HEK293T (cell line): ENCODE measurements at places on chromosomes 1 and 21.

DNA sequence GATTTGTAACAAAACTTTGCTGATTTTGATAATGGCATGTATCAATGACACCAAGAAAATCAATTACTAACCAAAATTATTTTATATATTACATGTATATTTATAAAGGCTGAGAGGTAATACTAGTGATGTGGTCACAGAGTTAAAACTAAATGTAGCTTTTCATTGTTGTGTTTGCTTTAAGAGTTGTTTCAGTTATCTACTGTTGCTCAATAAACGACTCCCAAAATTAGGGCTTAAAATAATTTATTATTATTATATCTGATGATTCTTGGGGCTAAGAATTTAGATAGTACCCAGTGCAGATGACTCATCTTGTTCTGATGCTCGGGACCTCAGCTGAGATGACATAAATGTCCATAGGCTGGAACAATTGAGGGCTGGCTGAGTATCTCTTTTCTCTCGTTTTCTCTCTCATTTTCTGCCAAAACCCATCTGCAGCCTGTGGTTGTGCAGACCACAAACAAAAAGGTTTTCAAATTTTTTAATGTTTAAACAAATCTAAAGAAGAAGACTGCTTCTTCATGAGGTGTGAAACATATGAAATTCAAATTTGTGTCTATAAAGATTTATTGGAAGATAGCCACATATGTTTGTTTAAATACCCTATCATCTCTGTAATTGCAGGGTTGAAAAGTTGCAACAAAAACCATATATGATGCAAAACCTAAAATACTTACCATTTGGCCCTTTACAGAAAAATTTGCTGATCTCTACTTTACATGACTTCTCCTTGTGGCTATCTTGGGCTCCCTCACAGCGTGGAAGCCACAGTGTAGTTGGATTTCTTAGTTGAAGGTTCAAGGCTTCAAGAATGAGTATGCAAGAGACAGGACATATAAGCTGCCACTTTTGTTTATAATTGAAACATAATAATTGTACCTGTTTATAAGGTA, 14.8 kb upstream of the PTPRC start:
- DNase-seq, result no peak

- no peak for DNase-seq
Measured at GRCh38 chr1:162756523-162756922, 34.0 kb upstream of the HSD17B7 start.

GRCh38 chr1:185853739-185854138, 119.5 kb downstream of the HMCN1 start:
- DNase-seq, result no peak

- DNase-seq, result no peak
Measured at GRCh38 chr21:34850166-34850690, 181.4 kb downstream of the CLIC6 start.

GRCh38 chr1:190479516-190479915, 1.9 kb upstream of the BRINP3 start:
- DNase-seq, result peak; percentile 12

GRCh38 chr1:27285274-27285660, 36.7 kb upstream of the TMEM222 start:
- DNase-seq, result no peak

GRCh38 chr1:199945591-199945990, 81.9 kb upstream of the NR5A2 start:
- no peak for DNase-seq

DNA sequence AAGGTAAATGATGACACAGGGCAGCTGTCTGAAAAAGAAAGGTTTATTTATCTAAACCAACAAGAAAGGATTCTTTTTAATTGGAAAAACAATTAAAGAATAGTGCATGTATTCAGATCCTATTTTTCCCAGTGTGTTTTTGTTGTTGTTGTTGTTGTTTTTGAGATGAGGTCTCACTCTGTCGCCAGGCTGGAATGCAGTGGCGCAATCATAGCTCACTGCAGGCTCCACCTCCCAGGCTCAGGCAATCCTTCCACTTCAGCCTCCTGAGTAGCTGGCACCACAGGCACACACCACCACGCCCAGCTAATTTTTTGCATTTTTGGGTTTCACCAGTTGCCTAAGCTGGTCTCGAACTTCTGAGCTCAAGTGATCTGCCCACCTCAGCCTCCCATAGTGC, 22.1 kb downstream of the NEK2 start:
- no peak for DNase-seq

GRCh38 chr1:145729666-145730436, 10.6 kb downstream of the CD160 start:
- DNase-seq, result no peak

- no peak for DNase-seq
Measured at GRCh38 chr21:42066521-42066920, 4.6 kb upstream of the UMODL1 start.

- no peak for DNase-seq
Measured at GRCh38 chr1:22535399-22535798, 27.9 kb upstream of the EPHA8 start.

DNA sequence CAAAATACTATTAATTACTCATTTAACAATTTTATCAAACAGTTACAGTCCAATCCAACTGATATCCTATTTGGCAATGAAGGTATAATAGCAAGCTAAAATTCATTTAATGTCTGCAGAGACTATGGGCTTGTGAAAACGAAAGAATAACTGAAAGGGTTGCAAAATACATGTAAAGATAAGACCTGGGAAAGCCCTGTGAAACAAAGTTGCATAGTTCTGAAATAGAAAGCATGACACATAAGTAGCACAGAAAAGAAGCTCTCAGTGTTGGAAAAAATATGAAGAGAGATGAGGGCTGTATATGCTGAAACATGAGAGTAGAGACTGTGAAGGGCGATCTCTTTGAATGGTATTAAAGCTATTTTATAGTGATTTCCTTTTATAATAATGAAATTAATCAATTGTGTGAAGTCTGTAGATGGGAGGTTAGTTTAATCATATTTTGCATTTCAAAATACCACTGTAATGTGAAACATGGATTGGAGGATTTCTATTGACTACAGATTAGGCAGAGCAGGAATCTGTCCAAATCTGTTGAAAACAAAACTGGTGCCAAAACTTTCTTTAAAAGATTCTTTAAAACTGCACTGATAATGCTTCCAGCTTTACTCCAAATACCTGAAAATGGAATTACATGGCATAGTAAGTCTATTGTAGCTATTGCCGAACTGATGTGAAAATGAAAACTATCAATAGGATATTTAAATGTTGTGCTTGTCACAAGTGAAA, 1518.9 kb upstream of the B3GALT2 start:
- no peak for DNase-seq

GRCh38 chr1:17531682-17532487, 7.6 kb upstream of the ARHGEF10L start:
- no peak for DNase-seq

DNA sequence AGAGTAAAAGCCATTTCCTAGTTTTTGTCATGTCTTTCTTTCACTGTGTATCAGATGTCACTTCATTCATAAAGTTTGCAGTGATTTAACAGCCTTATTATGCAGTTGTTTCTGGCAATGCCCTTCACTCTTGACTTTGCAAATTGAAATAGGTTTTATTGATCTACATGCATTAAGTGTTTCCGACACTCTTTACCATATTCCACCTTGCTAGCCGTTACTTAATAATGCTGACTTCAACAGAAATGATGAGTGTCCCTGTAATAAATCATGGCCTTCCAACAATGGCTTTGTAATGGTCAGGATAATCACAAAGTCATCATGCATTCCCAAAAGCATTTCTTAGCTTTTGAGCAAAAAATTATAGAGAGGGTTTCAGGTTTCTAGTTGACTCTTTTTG, 236.8 kb upstream of the FMN2 start:
- DNase-seq, result no peak

DNA sequence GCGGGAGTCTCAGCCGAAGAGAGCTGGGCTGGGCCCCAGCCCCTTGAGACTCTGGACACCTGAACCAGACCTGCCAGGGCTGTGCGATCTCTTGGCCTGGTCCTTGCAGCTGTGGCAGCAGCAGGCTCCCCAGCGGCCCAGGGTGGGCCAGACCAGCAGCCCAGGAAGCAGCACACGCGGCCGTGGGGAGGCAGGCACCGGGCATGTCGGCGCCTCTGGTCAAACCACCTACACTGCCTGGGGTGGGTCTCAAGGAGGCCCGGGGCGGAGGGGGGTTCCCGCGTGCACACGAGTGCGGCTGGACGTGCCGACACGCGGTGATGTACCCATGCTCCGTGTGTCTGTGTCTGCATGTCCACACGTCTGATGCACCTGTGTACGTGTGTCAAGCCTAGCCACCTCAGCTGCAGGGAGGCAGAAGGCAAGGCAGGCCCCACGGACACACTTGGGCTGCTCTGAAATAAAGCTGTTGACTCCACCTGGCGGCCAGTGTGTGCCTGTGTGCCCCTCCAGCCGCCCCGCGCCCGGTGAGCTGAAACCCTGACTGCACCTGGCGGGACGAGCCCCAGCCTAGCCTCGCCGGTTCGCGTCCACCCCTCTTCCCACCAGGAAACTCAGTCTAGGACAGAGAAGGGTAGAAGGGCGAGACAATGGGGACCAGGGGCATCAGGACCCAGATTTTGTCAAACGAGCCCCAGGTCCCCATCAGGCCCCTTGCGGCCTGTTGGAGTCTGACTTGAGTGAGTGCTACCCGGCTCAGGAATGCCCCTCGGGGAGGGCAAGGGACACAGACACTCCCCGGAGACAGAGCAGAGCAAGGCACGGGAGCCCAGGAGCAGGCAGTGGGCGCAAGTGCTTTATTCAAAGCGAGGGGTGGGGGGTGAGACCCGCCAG, 11.6 kb downstream of the SCNN1D start:
- DNase-seq, result peak; percentile 75

GRCh38 chr1:161791904-161792655, 26.0 kb downstream of the ATF6 start:
- no peak for DNase-seq

GRCh38 chr1:200302192-200302920, 107.5 kb downstream of the ZNF281 start:
- peak; percentile 40 for DNase-seq

- DNase-seq, result no peak
Measured at GRCh38 chr21:39124681-39125251, 58.5 kb downstream of the PSMG1 start.

- no peak for DNase-seq
Measured at GRCh38 chr21:43872531-43873197, 7.6 kb downstream of the AGPAT3 start.

DNA sequence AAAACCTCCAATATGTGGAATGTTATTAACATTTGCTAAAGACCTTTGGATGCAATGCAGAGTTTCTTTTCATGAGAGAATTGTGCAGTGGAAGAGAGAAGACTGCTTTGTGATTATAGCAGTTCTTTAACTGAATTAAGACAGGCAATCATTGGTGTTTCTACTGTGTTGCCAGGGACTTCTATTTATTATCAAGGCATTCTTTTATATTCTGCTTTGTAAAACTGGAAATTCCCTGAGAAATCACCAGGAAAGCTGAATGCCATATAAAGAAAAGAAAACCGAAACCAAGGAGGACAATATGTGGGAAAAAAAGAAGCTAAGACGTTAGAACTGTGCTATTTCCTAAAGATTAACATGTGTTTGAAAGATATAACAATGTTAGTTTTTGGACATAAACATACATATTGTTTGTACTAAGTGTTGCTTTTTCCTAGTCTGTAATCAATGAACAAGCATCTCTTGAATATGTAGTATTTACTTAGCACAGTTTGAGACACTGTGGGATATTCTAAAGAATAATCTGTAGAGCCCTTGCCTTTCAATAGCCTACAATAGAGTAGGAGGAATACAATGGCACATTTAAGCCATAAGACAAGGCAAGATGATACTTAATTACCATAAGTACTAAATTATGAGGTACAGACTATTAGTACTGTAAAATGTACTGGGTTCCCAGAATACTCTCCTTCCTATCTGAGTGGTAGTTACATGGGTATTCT, 47.1 kb downstream of the EXTL2 start:
- no peak for DNase-seq

DNA sequence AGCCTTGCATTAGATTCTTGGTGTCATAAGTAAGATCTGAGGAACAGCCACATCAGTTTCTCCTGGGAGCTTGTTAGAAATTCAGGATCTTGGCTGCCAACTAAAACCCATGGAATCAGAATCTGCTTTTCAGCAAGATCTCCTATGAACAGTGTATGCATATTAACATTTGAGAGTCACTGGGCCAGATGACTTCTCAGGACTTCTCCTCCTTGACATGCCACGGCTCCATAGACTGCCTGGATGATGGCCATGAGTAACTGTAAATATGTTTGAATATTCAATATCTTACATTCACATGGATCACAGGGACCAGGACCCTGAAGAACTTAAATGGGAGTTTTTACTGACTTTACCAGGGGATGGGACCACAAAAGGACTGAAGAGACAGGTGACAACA, 148.0 kb downstream of the HHAT start:
- no peak for DNase-seq

DNA sequence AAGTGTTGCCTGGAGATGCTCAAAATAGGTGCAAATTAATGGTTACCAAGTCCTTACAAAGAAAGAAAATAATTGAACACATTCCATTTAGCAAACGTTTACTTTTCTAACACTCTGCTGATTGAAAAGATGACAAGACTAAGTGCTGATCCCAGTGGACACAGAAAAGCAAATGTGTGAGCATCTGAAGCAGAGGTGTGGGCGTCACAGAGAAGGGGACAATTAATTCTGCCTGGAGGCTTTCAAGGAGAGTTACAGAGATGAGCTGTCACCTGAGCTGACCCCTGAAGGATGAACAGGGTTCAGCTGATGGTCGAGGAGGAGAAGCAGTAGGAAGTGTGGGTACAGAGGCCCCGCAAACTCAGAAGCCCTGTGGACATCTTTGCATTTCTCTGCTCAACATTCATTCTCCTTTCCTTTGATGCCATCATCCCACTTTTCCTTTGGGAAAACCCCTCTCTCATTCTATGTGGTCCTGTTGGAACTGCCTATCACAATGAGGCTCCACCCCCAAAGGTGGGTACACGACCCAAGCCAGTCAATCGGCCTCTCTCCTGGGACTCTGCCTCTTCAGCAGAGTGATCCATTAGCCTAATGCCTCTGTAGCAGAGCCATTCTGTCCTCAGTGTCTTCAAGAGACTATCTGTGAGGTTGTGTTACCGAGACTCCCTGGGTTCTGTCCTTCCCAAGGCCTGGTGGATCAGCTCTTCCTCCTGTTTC, 17.2 kb upstream of the PLA2G2E start:
- DNase-seq, result no peak

GRCh38 chr1:228150120-228150460, 360 bp downstream of the GJC2 start:
- no peak for DNase-seq

DNA sequence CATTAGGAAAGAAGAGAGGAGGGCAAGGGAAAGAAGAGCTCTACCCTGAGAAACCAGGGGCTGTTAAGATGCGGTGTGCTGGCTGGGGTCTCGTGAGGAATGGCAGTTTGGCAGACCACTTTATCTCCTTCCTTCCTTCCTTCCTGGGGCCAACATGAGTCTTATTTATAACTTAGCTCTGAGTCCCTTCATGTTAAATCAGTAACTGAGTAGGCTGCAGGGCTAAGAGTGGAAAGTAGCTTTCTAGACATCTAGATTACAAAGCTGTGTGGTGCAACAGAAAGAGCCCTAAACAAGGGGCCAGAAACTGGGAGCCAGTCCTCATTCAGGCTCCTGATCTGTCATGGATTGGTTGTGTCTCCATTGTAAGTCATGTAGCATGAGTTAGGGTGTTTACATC, 135.4 kb upstream of the DUSP10 start:
- no peak for DNase-seq
